Inflammatory macrophage treated with lipopolysaccharide for 1 hour (primary cell): ENCODE measurements at places on chromosomes 4 and X.

GRCh38 chrX:42725196-42725595 is 52.8 kb downstream of the PPP1R2C start:
- no peak for DNase-seq

- DNase-seq = no peak
Measured at GRCh38 chr4:25113915-25114904, 46.0 kb downstream of the SEPSECS start.

DNA sequence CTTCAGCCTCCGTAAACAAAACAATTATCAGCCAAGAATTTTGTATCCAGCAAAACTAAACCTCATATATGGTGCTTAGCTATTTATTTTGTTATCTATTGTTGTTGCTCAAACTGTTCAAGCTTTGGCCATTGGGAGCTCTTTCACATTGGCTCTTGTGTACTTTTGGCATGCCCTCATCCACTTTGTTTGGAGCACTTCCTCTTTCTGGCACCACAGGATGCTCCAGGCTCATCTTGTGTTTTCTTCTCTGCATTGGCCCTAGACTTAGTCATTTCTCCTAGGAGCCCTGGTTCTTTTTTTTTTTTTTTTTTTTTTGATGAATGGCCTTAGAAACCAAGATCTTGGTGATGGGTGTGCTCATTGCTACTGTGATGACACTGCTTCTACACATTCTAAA is 74.5 kb downstream of the DIPK2B start:
- DNase-seq = no peak

DNA sequence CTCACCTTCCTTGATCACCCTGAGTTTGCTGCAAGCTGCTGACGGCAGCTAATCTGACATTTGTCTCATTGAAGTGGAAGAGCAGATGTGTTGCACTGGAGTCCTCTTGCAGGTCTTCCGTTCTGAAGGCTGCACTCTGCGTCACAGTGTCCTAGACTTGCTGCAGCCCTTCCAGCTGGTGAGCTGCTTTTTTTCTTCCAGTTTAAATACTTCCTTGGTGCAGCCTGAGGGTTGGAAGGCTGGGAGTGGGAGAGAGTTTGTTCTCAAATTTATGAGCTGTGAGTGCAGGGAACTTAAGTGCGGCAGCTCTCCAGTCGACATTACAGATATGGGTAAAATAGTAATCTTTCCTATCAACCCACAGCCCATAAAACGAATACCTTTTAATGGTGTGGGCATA is 303.6 kb upstream of the FAT1 start:
- no peak for DNase-seq

DNA sequence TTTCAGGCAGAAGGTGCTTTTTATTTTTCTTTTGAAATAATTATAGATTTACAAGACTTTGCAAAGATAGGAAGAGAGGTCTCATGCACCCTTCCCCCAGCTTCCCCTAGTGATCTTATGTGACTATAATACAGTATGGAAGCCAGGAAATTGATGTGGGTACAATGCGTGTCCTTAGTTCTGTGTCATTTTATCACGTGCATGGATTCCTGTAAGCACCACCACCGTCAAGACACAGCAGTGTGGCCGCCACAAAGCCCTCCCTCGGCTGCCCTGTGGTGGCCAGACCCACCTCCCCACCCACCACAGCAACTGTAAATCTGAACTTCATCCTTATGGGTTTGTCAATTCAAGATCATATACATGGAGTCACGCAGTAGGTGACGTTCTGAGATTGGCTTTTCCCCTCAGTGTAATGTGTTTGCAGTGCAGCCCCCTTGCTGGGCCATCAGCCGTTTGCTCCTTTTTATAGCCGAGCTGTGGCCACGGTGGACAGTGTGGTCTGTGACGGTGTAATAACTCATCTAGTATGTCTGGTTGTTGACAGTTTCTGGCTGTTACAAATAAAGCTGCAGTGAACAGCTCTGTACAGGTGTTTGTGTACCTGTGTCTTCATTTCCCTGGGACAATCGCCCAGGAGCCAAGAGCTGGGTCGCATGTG is 10.9 kb upstream of the HTRA3 start:
- DNase-seq = no peak

DNA sequence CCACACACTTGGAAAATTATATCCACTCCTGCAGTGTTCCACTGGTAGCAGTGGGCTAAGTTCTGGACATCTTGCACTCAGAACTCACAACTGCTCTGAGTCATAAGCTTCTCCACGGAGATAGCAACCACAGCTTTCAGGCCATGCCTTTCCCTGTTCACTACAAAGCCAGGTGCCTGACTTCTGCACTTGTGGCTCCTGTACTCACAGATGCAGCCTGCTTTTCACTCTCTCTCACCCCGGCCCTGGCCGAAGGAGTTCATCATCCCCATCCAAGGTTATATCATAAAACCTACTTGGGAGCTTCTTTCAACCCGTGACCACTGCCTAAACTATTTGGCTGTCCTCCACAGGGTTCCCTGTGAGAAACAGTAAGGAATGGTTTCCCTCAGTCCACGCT is 999.4 kb downstream of the GLUD2 start:
- DNase-seq = no peak

- no peak for DNase-seq
Measured at GRCh38 chrX:154294791-154295574, at the start of gene TEX28. TEX28 (minus strand) TSS chrX:154295124; CDS start chrX:154292117, 3,007 bp downstream.

DNA sequence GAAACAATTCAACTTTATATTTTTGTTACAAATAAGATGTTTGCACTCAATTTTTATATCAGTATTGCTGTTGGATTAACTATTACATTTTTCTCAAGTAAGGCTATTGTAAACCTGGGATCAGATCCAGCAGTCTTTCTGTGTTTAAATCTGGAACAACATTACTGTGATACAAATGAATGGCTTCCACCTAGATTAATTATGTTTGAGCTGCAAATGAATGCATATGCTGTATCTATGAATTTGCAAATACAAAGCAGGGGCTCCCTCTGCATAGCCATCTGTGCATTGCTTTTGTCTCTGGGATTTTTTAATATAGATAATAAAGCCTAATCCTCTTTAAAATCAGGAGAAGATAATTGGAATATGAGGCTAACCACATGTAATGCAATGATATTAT is 69.8 kb upstream of the NEIL3 start:
- DNase-seq = no peak

- peak; percentile 59 for DNase-seq
Measured at GRCh38 chr4:152735396-152735859, 44.1 kb downstream of the TIGD4 start.

- peak; percentile 38 for DNase-seq
Measured at GRCh38 chr4:153705743-153706468, 21.8 kb downstream of the TLR2 start.

GRCh38 chr4:17554568-17554967 is 22.4 kb upstream of the LAP3 start:
- DNase-seq = no peak
